ENCODE measurements at places on chromosomes 11 and 22.

- DNase-seq, result no peak
Measured at GRCh38 chr11:3051196-3052108, 5.8 kb downstream of the CARS1 start.

DNA sequence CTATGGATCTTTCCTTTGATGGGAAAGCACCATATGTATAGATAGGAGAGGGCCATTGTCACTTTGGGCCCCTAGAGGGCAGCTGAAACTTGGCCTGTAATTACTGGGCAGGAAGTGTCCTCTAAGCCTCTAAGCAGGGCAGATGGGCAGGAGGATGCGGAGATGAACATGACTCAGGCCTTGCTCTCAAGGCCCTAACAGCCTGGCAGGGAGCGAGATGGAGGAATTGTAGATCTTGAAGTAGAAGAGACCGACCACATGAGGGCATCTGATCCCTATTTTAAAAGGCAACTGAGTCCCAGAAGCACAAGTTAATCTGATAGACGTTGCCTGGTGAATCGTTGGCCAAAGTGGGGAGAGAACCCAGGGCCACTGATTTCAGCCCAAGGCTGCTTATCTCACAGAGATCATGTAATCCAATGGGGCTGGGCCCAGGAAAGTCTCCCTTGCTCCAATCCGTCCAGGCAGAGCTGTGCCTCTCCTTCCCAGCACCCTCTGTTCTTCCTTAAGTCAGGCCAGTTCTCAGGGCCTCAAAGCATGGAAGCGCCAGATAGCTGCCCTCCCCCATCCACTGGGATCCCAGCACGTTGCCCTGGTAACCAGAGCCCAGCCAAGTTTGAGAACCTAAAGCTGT is 2.5 kb upstream of the SEPTIN3 start:
- no peak for DNase-seq

DNA sequence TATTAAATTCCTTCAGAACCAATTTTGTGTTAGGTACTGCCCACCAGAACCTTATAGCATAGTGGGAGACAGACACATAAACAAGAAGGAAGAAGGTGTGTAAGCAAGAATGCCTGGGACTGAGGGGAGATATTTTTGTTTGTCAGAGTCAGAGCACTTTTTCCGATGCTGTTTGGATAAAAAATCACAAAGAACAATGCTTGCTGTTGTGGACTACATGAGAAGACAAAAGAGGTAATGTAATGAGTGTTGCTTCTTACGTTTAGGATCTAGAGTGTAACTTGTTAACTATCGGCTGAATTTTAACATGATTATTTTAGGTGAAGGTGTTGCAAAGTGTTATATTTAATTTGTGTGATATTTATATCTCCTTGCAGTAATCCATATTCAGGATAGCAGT is 84.9 kb downstream of the ATM start:
- no peak for DNase-seq

GRCh38 chr22:33850193-33850592 is 70.1 kb downstream of the LARGE1 start:
- DNase-seq, result no peak

DNA sequence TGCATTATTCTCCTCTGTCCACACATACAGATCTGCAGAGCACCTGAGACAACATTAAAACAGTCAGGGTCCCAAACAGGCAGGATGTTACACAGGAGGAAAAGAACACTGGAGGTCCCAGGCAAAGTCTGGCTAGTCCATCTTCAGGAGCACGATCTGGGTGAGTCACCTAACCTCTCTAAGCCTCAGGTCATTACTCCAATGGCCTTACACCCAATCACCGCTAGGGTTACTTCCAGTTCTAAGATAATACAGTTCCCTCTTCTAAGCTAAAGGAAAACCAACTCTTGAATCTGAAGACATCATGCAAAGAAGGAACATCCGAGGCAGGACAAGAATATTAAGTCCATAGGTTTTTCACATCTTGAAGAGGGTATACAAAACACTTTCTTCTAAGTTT is 24.5 kb downstream of the ASCC2 start:
- no peak for DNase-seq

GRCh38 chr22:29330753-29331152 is 15.3 kb upstream of the RASL10A start:
- no peak for DNase-seq

GRCh38 chr11:115599125-115599524 is 94.9 kb upstream of the CADM1 start:
- no peak for DNase-seq

DNA sequence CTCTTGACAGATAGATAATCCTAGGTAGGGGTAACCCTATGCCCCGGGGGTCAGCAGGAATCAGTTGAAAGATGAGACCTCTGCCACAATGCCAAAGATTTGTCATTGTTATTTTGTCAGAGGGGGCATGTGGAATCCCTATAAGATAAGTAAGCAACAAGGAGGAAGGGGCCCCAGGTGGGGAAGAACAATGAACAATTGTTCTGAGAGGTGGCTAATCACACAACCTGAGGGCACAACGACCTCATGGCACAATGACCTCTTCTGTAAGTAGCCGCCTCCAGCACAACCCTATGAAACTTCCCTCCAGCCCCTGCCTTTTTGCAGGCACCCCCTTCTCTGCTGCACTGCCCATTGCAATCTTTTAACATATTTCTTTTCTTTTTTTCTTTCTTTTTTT is 11.8 kb upstream of the FBLN1 start:
- no peak for DNase-seq

DNA sequence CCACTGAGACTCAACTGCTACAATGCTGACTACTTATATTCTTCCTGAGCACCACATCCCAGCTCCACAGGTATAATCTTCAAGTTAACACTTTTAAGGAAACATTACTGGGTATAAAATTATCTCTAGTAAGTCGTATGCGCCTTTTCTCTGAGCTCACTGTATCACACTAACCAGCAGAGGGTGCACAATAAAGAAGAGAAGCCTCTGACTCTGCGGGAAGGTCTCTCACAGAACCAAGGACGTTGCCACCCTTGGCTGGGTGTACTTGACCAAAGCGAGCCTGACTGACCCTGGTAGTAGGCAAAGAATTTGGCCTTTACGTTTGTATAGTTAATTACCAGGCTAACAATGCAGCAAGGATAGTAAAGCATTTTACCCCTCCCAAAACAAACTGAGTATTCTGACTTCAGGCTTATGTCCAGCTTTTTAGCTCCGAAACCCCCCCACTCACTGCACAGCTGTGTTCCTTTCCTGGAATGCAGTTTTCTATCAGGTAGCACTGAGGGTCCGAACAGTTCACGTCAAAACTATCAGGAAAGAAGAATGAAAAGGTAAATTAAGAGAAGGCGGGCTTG is at the start of gene BTBD18:
TSS of gene BTBD18 (minus strand) at position 144 of the 578 bp plus-strand sequence. CDS start 631 bp downstream, outside the sequence.
- DNase-seq, result no peak

GRCh38 chr11:124872280-124872679 is 7.0 kb downstream of the ROBO3 start:
- DNase-seq, result no peak

GRCh38 chr11:117966908-117967307 is 19.3 kb upstream of the IL10RA start:
- no peak for DNase-seq

DNA sequence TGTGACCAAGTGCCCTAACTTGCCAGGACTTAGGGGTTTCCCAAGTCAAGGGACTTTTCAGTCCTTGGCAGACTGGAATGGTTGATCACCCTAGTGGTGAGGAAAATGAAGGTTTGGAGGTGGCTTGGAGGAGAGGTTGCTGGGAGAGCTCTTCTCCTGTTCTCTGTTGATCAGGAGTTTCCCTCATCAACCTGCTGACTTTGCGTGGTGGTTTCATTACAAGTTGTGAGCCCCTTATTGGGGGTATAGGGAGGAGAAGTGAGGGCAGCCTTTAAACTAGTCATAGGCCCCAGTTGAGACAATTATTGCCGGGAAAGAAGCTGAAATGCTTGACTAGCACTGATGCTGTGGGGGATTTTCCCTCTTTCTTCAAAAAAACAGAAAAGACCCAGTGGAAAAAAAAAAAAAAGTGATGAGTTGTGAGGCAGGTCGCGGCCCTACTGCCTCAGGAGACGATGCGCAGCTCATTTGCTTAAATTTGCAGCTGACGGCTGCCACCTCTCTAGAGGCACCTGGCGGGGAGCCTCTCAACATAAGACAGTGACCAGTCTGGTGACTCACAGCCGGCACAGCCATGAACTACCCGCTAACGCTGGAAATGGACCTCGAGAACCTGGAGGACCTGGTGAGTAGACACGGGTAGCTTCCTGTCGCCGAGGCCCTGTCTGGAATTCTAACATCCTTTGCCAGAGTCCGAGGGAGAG is at the start of gene CXCR5:
TSS of gene CXCR5 (plus strand) at position 525 of the 704 bp plus-strand sequence. CDS start at position 575, 50 bp downstream.
- no peak for DNase-seq

DNA sequence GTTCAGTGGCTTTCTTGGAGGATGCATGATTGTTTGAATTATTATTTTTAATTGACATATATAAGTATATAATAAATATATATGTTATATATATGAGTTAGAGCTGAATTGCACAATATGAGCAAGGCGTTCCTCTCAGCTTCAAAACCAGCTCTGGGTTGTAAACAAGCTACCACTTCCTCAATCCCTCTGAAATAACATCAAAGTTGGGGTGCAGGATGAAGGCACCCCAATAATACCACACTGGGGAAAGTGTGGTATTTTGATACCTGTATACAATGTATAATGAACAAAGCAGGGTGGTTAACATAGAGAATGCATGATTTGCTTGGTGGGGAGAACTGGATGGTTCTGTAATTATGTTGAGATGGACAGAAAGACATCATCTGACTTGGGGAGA is 1.7 kb upstream of the SORL1 start:
- no peak for DNase-seq

DNA sequence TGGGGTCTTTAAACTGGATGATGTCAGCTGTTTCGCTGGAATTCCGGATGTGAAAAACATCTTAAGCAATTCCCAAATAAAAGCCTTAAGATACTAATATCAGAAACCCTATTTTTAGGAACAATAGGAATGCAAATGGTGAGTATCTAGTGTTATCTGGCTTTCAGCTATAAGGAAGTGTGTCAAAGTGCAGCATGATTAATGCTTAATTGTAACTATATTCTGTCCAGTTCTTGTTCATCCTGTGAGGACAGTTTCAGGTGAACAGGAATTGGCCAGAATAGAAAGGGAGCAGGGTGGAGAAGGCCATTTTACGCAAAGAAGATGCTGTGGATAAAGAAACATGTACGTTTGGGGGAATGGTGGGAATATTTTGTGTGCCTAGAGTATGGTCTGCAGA is 108.2 kb downstream of the RASSF10 start:
- DNase-seq, result no peak

DNA sequence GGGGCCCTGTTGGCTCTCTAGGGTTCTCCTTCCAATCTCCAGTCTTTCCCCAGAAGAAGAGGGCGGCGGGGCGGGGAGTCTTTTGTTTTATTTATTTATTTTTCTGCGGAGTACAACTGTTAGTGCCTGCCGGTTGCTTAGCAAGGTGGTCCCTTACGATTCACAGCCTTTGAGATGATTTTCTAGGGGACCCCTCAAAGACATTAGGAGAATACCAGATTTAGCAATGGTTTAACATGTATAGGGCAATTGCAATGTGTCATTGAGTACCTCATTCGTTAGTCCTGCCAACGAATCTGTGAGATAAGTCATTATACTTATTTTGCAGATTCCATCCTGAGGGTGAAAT is 307 bp upstream of the MRPL16 start:
- DNase-seq, result no peak

DNA sequence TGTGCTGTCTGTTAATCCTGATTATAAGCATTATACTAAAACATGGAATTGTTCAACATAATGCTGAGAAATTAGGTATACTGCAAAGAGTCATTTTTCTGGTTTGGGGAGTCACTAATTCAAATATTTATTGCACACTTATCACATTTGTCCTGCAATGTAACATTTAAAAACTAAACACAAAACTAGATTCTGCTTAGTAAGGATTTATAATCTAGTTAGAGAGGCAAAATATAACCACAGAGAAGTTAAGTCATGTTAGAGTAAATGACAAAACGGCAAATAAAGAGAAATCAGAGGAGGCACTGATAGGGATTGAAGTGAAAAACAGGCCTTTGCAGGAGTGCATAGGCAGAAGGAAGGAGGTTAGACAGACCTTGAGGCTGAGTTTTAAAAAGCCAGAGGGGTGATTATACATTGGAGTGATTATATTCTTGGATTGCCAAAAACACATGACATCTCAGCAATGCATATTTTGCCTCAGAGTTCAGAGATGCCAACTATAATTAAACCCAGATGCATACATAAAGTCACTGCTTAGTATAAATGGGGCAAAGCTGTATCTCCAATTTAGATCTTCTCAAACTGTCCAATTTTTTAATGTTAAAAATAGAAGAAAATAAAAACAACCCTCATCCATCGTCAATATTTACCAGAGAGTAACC is 49.7 kb downstream of the CCDC34 start:
- no peak for DNase-seq

- DNase-seq, result no peak
Measured at GRCh38 chr11:62446091-62446490, 27.3 kb downstream of the SCGB1A1 start.

GRCh38 chr22:21940521-21940920 is 12.1 kb downstream of the PPM1F start:
- DNase-seq, result no peak

GRCh38 chr11:41175304-41175972 is 284.0 kb downstream of the LRRC4C start:
- DNase-seq, result no peak

- no peak for DNase-seq
Measured at GRCh38 chr11:45904309-45904915, 2.7 kb downstream of the FREY1 start.

GRCh38 chr22:44955102-44955501 is 54.7 kb downstream of the PHF21B start:
- no peak for DNase-seq

- no peak for DNase-seq
Measured at GRCh38 chr11:120655589-120655988, 144.0 kb downstream of the GRIK4 start.

DNA sequence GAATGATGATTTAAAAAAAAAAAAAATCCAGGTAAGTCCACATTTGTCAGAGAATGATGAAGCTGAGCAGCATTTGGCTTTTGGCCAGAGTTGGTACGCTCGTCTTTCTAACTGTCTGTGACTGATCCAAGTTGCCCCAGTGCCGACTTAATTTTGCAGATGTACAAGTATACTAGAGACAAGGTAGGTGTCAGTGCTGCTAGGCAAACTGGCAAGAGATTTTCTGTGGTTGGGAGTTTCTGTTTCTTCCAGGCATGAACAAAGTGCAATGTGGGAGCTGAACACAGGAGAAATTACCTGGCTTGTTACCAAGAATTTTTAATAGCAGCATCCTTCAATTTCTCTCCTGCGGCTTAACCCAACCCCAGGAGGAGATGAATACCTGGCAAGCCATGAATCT is 307.7 kb downstream of the BUD13 start:
- no peak for DNase-seq

Measured in NCI-H2107 (cell line).